NCI-H446 (cell line): ENCODE measurements at places on chromosomes 12 and 14.

DNA sequence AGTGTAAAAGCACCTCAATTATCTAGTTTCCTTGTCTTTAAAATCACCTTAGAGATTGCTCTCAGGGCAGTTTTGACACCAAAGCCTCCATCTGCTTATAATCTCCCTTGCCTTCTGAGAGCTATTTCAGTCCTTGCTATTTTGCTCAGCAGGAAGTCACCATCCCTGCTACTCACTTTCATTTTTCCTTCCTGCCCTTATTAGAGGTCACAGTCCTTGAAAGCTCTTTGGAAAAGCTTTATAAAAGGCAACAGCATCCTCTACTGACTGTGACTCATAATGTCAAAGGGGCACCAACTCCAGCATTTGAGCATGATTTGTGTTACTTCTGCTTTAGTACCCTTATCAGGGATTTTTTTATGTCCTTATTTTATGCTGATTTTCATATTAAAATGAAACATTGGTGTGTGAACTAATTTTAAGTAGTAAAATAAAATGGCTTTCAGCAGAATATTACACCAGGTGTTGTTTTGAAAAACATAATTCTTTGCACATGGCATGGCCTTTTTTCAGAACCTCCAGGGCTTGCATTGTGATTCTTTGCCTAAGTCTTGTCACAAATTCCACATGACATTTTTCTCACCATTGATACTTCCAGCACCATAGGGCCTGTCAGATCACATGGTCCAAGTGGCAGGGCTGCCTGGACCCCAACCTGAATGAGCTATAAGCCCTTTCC, 213.0 kb downstream of the ADAMTS20 start:
- peak; percentile 68 for DNase-seq

GRCh38 chr14:36785511-36785910, 123.9 kb downstream of the PAX9 start:
- no peak for DNase-seq

DNA sequence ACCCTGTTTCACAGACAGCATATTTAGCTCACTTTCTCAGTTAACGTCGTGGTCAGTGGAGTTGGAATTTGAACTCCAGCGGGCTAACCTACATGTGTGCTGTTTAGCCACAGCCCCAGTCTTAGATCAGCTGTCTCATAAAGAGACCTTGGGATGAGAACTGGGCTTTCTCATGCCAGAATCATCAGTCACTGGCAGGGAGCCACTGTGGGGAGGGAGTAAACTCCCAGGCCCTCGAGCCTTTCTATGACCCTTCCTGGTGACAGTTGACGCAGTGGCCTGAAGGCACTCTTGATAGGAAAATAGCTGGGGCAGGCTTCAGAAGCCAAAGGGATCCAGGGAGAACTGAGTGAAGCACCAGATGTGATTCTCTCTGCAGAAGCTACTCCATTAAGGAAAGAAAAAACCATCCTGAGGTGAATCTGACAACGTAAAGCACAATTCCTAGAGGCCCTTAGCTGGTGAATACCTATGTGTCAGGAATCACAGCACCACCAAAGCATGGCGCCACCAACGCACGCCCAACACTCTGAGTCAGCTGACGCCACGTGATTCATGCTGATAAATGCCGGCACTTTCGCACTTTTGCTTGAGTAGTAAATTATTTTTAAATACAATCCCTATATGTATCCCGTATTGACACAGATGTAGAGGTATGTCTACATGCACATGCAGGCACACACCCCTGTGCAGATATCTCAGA, 279.6 kb upstream of the TMEM132C start:
- DNase-seq: no peak

DNA sequence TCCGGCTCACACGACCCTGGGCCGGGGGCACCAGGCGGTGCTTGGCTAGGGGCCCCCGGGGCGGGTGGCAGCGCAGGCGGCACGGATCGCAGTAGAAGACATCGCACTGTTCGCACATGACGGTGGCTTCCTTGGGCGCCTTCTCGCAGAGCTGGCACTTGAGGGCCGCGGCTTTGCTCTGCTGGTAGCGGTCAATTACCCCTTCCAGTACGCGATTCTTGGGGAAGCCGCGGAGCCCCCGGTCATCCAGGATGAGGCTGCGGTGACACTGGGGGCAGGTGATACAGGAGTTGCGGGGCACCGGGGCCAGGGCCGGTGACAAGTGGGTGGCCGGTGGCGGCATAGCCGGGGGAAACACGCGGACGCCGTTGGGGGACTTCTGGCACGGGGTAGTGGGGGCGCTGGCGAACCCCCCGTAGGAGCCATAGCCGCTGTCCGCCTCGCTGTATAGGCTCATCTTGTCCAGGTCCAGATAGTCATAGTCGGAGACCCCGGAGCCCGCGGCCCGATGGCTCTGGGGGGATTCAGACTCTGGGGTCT, 553 bp downstream of the TRIM9 start:
- DNase-seq: no peak

DNA sequence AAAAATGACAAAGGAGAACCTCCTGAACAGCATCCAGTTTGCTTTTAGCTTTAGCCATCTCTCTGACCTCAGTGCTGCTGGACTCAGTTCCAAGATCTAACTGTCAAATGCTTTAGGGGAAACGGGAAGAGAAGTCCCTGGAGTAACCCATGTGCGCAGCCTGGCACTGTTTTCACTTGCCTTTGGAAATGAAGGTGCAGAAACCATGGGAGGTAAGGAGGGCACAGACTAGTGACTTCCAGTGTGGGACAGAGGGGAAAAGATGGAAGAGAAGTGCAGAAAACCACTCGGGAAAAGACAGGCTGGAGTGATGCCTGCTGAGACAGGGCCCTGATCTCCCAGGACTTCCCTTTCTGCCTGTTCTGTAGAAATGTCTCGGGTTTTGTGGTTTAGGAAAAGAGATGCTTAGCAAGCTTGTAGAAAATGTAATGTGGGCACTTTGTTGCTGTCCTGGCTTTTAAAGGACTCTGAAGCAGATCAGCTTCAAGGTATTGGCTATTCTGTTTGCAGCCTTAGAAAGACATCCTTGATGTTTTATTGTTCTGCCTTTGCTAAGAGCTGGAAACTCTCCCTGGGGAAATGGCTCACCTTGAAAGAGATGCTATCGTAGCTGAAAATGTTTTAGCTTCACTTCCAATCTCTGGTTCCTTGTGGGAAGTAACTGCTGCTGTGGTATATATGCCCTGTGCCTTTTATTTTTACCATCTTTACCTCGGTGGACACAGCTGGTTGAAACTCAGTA, 124.6 kb upstream of the HIF1A start:
- no peak for DNase-seq

- no peak for DNase-seq
Measured at GRCh38 chr14:53596853-53597525, 359.6 kb downstream of the BMP4 start.
